ENCODE measurements at places on chromosomes 1 and 21. TPM values are rescaled to one million over a fixed set of nuclear protein-coding genes. Genes with fewer than 3 reads are reported as not detected.

GRCh38 chr1:160519642-160520435 is 3.2 kb downstream of the SLAMF6 start:
- H3K27ac ChIP-seq, result peak overlapping the region; percentile 79
- no peak overlapping the region for H3K4me3 ChIP-seq
- H3K36me3 ChIP-seq, result no peaks in the 10 kb centered on the region
- H3K4me1 ChIP-seq, result no peaks in the 10 kb centered on the region
- no peak for DNase-seq

- H3K27me3 ChIP-seq, result no peaks in the 10 kb centered on the region
- no peaks in the 10 kb centered on the region for H3K4me1 ChIP-seq
- no peak for DNase-seq
- H3K27ac ChIP-seq, result no peak overlapping the region
Observed at GRCh38 chr1:41277371-41277975, 35.4 kb upstream of the SCMH1 start.

The OR10Z1 gene
- not detected for total RNA-seq

- no peak overlapping the region for H3K4me3 ChIP-seq
- no peak overlapping the region for H3K27ac ChIP-seq
- H3K4me1 ChIP-seq, result no peaks in the 10 kb centered on the region
- DNase-seq, result no peak
- no peaks in the 10 kb centered on the region for H3K27me3 ChIP-seq
Observed at GRCh38 chr21:18970941-18971340, 567.4 kb upstream of the TMPRSS15 start.

DNA sequence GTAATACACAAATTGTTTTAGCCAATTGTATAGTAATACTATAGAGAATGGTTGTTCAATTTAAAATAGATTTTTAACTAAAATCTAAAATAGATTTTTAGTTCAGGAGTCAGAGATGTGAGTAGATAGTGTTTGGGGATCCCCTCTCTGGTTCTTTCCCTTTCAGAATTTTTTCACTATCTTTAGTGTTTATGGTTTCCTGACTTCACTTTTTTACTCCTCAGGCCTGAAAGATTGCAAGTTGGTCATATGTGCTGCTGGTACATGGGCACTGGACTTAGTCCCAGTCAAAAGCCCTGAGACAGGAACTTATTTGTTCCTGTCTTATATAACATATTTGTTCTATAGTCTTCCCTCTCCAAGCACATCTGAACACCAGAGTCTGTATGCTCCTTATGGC is 96.8 kb upstream of the ATP1B1 start:
- no peak for DNase-seq
- no peak overlapping the region for H3K27ac ChIP-seq
- no peaks in the 10 kb centered on the region for H3K27me3 ChIP-seq
- no peaks in the 10 kb centered on the region for H3K36me3 ChIP-seq
- H3K4me3 ChIP-seq, result no peak overlapping the region

DNA sequence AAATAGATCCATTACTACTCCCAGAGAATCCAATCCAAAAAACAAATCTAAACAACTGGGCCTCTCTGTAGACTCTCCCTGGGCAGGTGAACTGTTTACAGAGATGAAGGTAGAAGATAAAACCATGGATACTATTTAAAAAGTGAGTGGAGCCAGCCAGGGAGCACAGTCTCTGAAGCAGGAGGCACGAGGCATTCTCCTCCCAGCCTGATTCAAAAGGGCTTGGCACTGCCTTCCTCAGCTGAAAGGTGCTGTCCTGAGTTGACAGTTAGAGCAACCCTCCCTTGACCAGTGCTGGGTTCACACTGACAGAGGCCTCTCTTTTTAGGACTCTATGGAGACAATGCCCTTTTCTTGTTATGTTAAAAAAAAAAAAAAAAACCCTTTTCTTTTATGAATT is 36.8 kb downstream of the HENMT1 start:
- H3K4me1 ChIP-seq, result no peaks in the 10 kb centered on the region
- no peak for DNase-seq
- H3K36me3 ChIP-seq, result peaks cover 11% of the 10 kb centered on the region

The LCE1C gene
- not detected for total RNA-seq

- H3K27ac ChIP-seq, result no peak overlapping the region
- H3K4me1 ChIP-seq, result no peaks in the 10 kb centered on the region
- no peaks in the 10 kb centered on the region for H3K27me3 ChIP-seq
- no peaks in the 10 kb centered on the region for H3K36me3 ChIP-seq
- no peak overlapping the region for H3K4me3 ChIP-seq
Observed at GRCh38 chr21:41197582-41197981, 29.6 kb downstream of the BACE2 start.

DNA sequence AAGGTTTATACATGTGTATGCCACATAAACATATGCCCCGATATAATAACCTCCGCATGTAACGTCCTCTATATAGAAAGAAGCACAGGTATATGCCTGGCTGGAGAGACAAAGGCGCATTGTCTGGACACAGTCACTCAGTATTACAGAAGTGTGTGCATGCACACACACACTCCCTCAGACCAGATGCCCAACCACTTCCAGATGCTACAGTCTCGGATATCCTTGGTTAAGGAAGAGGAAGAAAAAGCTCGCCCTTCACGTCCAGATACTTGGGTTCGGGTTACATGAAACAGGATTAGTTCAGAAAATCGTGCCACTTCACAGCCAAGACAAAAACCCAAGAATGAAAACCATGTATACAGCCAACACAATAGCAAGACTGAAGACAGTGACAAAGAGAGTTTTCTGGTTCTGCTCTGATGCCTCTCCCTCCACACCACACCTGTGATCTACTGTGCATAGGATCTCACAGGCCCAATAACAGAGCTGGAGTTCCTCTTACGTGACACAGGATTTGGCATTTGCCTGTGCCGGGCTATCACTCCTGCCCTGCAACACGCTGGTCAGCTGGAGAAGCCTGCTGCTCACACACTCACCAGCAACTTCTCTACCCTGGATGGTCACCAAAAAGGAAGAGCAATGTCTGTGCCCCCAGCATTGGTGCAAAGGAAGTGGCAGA is 75.0 kb downstream of the SSBP3 start:
- H3K27ac ChIP-seq, result no peak overlapping the region
- no peak overlapping the region for H3K4me3 ChIP-seq
- H3K36me3 ChIP-seq, result no peaks in the 10 kb centered on the region
- H3K27me3 ChIP-seq, result no peaks in the 10 kb centered on the region
